Activated CD4-positive, CD25-positive, alpha-beta regulatory T cell (primary cell): ENCODE measurements at places on chromosomes 11 and 22.

- DNase-seq, result no peak
Observed at GRCh38 chr11:132064987-132065620, 694.7 kb downstream of the NTM start.

- DNase-seq, result no peak
Observed at GRCh38 chr11:117502015-117502778, 174.5 kb downstream of the CEP164 start.

GRCh38 chr11:48182860-48183526 lies 33.6 kb upstream of the OR4B1 start:
- no peak for DNase-seq

- DNase-seq, result no peak
Observed at GRCh38 chr11:67286621-67287333, 2.3 kb upstream of the ANKRD13D start.

GRCh38 chr11:71253794-71254193 lies 1.4 kb upstream of the SHANK2 start:
- no peak for DNase-seq

DNA sequence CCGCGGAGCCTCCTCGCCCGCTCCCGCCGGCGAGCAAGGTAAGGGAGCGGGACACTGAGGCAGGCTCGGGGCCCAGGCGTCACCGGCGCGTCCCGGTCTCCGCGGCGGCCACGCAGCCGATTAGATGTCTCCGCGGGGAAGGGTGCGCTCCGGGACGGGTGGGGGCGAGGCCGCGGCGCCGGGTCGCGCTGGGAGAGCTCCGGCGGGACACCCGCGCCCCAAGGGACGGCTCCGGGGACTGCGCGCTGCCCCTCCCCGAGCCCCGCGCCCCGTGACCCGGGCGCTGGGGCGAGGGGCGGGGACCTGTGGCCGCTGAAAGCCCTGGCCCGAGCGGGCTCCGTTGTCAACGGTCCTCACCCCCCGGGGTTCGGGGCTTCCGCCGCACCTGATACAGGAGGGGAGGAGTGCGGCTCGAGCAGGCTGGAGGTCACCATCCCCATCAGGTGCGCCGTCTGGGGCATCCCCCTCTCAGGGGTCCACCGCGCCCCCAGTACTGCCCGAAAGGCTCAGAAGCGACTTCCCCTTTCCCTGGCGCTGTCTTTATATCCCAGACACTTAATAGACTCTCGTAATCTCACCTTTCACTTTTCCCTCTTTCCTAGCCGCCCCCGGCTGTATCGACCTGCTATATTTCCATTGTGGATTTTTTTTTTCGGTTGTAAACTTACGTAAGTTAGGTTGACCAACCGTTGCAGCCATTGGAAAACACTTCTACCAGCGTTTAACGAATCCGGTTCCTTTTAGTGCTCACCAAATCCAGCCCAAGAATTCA lies 573 bp downstream of the PPFIA1 start:
- peak; percentile 24 for DNase-seq

- DNase-seq, result no peak
Observed at GRCh38 chr11:127412722-127413380, 412.3 kb upstream of the KIRREL3 start.

- DNase-seq, result no peak
Observed at GRCh38 chr11:92284558-92284957, 59.9 kb downstream of the FAT3 start.

DNA sequence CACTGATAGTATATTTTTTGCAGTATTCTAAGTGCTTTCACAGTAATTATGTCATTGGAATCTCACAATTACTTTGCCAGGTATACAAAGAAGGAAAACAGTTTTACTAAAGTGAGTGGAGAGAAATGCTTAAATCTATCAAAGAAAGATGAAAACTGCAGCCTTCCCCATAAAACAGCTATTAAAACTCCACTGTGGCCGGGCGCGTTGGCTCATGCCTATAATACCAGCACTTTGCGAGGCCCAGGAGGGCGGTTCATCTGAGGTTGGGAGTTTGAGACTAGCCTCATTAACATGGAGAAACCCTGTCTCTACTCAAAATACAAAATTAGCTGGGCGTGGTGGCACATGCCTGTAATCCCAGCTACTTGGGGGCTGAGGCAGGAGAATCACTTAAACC lies 19.1 kb downstream of the OR51E1 start:
- no peak for DNase-seq

GRCh38 chr11:95229993-95230809 lies 801 bp downstream of the SESN3 start:
- peak; percentile 15 for DNase-seq

GRCh38 chr22:27628341-27628740 lies 173.2 kb downstream of the MN1 start:
- DNase-seq, result no peak

- DNase-seq, result no peak
Observed at GRCh38 chr11:39668640-39669039, 1790.8 kb downstream of the LRRC4C start.

- DNase-seq, result no peak
Observed at GRCh38 chr11:128512474-128512996, 74.8 kb downstream of the ETS1 start.

DNA sequence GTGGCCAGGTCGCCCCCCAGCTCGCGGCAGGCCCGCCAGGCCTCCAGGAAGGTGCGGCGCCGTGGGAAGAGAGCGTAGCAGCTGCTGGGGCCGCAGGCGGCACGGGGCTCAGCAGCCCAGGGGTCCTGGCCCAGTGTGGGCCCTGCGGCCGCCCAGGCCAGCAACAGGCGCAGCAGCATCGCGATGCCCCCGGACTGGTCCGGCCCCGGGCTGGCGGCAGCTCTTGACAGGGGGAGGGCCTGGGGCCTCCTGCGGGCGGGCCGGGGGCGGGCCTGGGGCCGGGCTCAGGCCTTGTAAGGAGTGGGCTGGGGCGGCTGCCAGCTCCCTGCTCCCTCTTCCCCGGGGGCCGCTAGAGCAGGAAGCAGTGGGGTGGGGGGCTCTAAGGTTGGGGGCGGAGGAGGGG lies at the start of gene CD248:
TSS of gene CD248 (minus strand) at position 196 of the 403 bp plus-strand sequence. CDS start at position 179, 17 bp downstream.
- DNase-seq, result no peak
